Pancreas (tissue), 10 donors: ENCODE measurements at places on chromosomes 12 and 14. TPM values are rescaled to one million over a fixed set of nuclear protein-coding genes. Genes with fewer than 3 reads are reported as not detected.

The BHLHE41 gene
- polyA plus RNA-seq, result 12.1 TPM

The C14orf132 gene
- 3.5 TPM for polyA plus RNA-seq

The GOLT1B gene
- polyA plus RNA-seq, result 15.4 TPM

GRCh38 chr14:96711559-96712267, 85.5 kb upstream of the VRK1 start:
- DNase-seq, result no peak

- no peak for DNase-seq
These were observed 8.5 kb downstream of the KRT76 start for GRCh38 chr12:52768479-52769200.

DNA sequence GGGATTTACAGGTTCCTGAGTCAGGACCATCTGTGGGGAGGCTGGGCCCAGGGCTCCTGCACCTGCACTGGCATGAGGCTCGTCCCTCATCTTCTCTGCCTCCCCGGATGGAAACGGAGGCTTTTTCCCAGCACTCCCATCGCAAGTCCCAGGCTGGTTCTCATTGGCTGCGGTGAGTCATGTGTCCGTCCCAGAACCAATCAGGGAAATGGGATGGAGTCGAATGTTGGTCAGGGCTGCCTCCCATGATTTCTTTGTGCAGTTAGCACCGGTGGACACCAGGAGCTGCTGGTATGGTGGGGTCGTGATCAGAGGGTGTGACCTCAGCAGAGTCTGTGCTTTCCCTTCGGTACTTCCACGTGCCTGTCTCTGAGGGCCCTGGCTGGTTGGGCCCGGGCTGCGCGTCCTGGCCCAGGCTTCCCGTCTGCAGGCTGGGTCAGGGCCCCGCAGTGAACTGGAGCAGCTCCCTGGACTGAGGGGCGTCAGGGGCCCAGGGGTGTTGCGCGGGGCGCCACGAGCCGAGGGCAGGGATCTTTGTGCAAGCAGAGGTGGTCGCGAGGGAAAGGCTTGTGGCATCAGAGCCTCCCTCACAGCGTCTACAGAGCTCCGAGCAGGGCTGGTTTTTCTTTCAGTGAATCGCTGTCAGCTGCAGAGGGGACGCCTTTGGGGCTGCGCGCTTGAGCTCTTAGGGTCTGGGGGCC, 168.1 kb downstream of the ADGRD1 start:
- no peak for DNase-seq

- no peak for DNase-seq
These were observed 13.8 kb downstream of the TAOK3 start for GRCh38 chr12:118358612-118359540.

DNA sequence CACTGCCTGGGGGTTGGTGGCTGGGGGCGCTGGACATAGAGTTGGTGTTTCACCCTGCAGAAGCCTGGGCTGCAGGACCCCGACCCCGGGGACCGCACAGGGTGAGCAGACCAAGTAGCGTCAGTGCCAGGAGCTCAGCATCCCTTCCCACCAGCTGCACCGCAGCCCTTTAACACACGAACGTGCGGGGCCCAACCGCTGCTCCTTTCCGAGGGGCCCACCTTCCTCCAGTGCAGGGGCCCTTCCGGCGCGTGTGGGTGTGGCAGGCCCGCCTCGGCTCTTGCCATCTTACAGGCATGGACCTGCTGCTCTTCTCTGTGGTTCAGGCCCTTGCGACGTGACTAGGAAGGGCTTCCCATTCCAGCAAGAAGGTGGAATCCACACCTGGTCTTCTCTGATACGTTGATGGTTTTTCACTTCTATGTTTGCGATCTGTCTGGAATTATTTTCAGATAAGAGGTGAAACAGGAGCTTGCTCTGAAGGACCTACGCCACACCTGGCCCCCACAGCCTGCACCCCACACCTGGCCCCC, 47.8 kb downstream of the LRCOL1 start:
- no peak for DNase-seq

- DNase-seq, result no peak
These were observed 56.5 kb upstream of the GZMB start for GRCh38 chr14:24690492-24690891.

DNA sequence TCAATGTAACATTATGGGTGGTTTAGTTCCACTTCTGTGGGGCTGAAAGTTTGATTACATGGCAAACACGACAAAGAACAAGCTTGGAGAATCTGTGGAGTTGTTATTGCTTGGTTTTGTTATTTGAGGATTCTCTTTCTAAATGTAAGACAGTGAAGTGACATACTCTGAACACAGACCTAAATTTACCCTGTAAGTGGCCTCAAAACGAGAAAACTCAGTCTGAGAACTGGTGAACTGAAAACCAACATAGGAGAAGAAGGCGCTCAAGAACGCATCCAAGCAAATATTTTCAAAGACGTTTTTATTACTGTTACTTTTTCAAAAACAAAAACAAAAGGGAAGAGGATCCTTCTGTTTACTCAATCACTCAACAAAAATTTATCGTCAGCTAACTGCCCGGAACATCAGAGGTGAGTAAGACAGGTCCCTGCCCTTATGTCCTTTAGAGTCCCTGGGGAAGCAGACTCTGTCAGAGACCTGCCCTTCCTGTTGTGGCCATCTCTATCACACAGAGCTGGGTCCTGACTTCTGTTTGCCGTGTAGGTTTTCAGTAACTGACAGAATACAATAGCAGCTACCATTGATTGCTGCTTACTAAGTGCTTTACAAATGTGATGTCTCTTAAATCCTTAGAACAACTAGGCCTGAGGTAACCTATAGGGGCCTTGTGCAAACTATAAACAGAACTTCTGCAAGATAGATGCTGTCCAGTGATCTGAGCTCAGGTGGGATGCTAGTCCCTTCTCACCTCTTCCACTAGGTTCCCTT, 79.3 kb upstream of the C12orf71 start:
- no peak for DNase-seq

GRCh38 chr12:4278329-4279197, 5.0 kb downstream of the CCND2 start:
- DNase-seq, result no peak

- no peak for DNase-seq
These were observed 43.5 kb upstream of the PTPRQ start for GRCh38 chr12:80400571-80400991.
